ENCODE measurements at places on chromosomes 6 and 20.
A peak's percentile ranks its signal among the peaks of the same experiment; 100 is the strongest.

DNA sequence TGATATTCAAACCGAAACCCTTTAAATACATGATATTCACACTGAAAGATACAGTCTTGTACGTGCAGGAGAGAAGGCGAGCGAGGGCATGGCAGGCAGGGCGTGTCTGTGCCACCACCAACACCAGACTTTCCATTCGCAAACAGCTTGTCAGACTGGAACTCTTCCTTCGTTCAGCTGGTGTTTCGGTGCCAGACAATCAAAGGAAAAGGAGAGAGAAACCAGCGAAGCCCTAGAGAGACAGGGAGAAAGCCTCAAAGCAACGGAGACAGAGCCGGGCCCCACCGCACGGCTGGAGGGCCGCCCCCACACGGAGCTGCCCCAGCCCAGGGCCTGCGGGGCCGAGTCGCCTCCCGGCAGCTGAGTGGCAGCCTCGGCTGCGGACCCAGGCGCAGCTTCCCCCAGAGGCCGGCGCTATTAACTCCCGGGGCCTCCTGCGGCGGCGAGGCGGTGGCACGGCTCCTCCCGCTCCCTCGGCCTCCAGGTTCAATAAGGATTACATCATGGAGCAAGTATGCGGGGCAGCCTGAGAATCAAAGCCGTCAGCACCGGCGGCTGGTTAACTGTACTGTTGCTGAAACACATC, 32.1 kb upstream of the NR2E1 start:
- peak; percentile 73 for DNase-seq

GRCh38 chr20:32585011-32585585, at the start of gene NOL4L:
NOL4L (minus strand) TSS chr20:32585333; CDS start chr20:32584890, 443 bp downstream.
- DNase-seq: peak; percentile 67

GRCh38 chr6:47428746-47429664, 48.6 kb upstream of the CD2AP start:
- DNase-seq: no peak

DNA sequence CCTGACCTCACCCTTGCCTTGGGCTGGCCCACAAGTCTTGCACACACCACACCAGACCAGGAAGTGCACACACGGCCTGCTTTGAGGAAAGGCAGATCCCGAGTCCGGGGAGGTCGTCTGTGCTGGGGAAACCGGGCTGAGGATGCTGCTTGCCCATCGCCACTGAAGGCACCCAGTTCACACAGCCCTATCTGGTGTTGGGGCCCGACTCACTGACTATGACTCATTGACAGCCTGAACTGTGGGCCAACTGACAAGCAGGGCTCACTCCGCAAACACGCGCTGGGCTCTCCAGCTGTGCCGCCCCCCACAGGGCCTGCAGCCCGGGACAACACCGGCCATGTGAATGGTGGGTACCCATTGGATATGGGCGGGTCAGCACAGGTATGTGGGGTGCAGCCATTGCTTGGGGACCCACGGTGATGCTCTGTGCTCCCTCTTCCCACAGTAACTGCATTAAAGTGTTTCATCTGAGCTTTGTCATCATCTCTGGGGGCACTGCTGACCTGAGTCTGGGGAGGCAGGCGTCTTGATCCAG, 1.6 kb downstream of the SAMD10 start:
- DNase-seq: peak; percentile 96

DNA sequence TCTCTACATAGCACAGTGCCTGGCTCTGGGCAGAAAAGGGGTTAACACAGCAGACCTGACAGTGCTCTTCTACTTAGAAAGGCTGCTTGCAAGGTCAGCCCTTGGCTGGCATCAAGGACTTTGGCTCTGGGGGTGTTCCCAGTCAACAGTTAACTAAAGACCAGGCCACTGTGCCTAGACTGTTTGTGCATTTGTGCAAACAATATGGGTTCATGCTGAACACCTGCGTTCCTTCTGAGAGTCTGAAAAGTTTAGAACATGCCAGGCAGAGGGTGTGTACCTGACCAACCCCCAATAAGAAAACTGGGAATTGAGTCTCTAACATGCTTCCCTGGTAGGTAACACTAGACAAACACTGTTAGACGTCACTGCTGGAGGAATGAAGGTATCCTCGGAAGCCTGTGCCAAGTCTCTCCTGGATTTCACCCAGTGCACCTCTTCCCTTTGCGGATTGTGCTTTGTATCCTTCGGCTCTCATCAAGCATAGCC, 110.7 kb downstream of the PDE10A start:
- no peak for DNase-seq

DNA sequence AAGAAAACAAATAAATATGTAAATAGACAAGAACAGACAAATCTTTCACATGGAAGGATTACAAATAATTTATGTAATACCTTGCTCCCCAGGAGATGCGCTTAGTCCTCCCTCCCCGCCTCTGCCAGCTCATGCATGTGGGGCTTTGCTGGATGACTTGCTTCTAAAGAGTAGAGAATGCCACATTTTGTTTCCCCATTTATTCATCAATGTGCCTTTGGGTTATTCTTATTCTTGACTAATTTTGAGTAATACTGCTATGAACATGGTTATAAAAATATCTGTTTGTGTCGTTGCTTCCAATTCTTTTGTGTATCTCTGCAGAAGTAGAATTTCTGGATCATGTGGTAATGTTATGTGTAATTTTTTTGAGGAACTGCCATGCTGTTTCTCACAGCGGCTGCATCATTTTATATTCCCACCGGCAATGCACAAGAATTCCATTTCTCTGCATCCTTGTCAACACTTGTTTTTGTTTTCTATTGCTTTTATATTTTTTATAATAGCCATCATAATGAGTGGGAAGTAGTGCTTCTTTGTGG, 23.8 kb upstream of the DUSP22 start:
- no peak for DNase-seq

DNA sequence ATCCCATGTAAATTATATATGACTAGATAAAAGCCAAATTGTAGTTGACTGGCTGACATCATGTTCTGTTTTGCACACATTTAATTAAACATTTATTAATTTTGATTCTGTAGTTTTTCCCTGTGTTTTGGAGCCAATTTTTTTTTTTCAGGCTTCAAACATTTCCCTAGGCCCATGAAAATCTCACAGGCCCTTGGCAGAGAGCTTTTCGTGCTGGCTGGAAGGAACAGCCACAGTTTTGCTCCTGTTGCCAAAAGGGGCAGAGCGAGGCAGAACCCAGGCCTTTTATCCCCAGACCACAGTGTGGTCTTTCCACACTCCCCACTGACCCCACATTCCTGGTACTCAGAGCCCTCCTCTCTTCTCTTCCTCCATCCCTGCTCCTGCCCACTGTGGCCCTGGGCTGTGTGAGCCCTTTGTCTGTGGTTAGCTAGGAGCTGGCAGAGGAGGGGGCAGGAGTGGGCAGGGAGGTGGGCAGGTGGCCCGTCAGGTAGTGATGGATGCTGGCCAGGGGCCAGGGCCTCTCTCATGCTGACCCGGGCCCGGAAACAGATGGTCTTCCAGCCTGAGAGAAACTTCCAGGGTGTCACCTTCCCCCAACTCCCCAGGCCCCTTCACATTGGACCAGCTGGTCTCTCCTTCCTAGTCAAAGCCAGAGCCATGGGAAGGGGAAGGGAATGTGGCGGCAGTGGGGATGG, 19.4 kb upstream of the CCM2L start:
- DNase-seq: no peak

DNA sequence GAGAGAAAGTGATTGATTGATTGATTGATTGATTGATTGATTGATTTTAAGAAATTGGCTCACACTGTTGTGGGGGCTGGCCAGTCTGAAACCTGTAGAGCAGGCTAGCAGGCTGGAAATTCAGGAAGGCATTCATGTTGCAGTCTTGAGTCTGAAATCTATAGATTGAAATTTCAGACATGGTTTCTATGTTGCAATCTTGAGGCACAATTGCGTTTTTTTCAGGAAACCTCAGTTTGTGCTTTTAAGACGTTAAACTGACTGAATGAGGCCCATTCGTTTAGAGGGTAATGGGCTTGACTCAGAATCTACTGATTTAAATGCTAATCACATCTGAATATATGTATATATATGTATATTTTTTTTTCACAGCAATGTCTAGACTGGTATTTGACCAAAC, 106.3 kb downstream of the STXBP5 start:
- peak; percentile 83 for DNase-seq

- peak; percentile 43 for DNase-seq
These were observed 878 bp downstream of the HLA-C start for GRCh38 chr6:31270788-31271640.

GRCh38 chr6:15285682-15286294, 39.9 kb downstream of the JARID2 start:
- DNase-seq: peak; percentile 52

- DNase-seq: no peak
These were observed 256 bp downstream of the CDK19 start for GRCh38 chr6:110815015-110815410.

- no peak for DNase-seq
These were observed 222.8 kb upstream of the RUNX2 start for GRCh38 chr6:45105170-45105820.

- no peak for DNase-seq
These were observed 235.7 kb downstream of the MYLK4 start for GRCh38 chr6:2514965-2515543.

DNA sequence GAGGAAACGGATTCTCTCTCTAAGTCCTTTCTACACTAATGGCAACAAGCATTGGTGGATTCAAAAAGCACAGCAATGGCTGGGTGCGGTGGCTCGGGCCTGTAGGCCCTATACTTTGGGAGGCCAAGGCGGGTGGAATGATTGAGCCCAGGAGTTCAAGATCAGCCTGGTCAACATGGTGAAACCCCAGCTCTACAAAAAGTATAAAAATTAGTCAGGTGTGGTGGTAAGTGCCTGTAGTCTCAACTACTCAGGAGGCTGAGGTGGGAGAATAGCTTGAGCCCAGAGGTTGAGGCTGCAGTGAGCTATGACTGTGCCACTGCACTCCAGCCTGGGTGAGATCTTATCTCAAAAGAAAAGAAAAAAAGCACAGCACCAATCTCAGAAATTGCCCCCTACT, 19.3 kb downstream of the PAQR8 start:
- DNase-seq: no peak

DNA sequence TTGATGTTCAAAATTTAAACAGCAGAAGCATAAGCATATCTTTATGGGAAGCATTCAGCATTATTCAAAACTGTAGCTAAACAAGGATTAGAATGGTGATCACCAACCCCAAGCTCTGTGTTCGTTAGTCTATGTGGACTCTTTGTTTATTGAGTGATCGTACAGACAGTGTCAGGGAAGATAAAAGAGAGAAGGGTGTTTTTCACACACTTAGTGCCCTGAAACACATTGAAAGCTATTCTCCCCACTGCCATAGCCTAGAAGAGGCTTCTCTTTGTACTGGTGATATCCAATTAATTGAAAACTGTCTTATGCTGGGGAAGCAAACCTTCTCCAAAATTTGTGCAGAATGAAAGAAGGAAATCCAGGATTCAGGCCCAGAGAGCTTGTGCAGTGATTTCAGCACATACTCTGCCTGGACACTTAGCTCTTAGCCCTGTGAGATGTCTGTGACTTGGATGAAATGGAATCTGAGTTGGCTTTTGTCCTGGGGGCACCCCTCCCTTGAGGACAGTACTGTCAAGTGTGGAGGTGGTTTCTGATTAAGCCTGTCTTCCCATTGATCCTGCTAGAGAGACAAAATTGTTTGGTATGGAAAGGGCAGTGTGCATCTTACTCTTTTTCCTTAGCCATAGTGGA, 125.7 kb upstream of the MTHFD1L start:
- no peak for DNase-seq

DNA sequence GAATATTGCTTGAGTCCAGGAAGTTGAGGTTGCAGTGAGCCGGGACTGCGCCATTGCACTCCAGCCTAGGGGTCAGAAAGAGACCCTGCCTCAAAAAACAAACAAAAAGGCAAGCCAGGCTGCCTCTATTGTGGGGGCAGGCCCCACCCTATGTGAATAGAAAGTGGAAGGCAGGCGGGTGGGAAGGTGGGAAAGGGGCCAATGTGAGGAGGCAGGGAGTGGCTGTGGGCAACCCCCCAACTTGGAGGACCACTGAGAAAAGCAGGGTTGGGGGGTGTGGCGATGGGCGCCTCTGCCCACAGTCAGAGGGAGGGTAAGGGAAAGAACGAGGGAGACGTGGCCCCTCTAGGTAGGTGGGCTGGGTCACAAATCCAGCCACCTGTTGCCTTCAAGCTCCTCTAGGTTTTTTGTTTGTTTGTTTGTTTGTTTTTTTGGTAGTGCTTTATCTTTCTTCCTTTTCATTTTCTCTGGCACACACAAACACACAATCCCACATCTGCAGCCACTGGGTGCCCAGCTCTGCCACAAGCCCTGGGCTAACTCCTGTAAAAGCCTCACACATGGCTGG, 5.3 kb upstream of the AP5S1 start:
- no peak for DNase-seq

DNA sequence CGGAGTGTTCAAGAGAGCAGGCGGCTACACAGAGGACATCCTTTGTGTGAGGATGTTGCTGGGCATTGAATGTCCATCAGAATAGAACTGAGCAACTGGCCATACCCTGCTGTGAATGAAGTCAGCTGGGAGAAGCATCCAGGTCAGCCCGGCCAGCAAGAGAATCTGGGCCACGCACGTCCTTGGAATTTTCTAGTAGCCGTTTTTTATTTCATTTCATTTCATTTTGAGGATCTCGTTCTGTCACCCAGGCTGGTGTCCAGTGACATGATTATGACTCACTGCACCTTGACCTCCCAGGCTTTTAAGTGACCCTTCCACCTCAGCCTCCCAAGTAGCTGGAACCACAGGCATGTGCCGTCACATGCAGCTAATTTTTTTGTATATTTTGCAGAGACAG, 97.9 kb downstream of the SSR1 start:
- no peak for DNase-seq

DNA sequence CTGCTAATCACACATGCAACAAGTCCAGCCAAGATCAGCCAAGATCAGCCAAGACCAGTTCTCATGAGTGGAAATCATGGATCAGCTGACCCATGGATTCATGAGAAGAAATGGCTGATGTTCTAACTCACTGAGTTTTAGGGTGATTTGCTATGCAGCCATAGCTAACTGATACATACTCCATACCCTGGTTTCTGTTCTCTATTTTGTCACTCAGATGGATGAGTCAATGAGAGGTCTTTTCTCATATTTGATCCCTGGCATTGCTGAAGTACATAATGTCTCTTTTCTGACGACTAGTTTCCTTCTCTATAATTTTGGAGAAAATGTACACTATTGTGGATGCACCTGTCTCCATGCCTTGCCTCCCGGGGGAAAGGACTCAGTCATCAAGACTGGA, 118.4 kb upstream of the LY86 start:
- no peak for DNase-seq

DNA sequence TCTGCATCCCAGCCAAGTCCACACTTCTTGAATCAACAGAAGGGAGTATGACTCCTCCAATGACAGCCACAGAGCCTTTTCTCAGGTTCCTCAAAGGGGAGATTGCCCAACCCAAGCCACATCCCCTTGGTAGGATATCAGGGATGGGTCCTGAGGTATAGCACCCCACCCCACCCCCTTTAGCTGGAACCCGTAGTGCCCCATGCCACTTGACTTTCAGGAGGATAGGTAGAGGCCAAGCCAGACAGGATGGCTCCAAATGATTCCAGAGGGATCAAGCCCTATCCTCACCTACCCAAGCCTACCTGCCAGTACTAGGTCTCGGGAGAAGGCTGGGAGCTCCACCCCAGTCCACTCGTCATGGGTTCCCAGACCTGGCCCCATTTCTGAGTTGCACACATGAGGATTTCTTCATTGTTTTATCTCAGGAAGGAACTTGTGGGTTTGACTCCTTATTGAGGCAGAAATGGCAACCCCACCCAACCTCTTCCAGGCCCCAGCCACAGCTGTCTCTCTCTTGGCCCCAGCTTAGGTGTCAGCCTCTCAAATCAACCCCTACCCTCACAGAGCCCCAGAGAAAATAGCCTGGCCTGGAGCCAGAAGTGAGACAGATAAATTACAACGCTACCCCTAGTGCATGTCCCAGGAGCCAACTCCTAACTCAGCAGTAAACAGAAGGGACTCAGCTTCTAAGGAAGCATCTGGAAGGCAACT, 3.6 kb downstream of the CCND3 start:
- DNase-seq: peak; percentile 98

GRCh38 chr20:35985806-35986205, 17.4 kb downstream of the CNBD2 start:
- no peak for DNase-seq

All from NB4 (cell line).